Stimulated activated CD8-positive, alpha-beta memory T cell treated with anti-CD3 and anti-CD28 coated beads, Interleukin-7, amount 100 ng/mL, for 1 hour (primary cell): ENCODE measurements at places on chromosomes 16 and 17.

GRCh38 chr17:74458835-74459234 lies 7.6 kb upstream of the CD300A start:
- no peak for DNase-seq

DNA sequence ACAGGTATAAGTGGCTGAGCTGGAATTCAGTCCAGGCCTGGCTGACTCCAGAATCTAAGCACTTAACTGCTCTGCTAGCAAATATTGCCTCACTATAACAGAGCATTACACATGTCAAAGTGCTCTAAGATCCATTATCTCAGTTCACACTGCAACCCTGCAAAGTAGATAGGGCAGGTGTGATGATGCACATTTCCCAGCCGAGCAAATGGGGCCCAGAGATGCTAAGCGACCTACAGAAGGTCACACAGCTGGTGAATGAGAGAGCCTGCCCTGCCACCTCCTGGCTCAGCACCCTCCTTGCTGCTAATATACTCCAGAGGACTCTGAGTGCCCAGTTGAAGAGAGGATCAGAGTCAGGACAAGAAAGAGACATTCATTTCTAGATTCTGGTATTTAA lies 73.6 kb upstream of the CCL1 start:
- DNase-seq: no peak

DNA sequence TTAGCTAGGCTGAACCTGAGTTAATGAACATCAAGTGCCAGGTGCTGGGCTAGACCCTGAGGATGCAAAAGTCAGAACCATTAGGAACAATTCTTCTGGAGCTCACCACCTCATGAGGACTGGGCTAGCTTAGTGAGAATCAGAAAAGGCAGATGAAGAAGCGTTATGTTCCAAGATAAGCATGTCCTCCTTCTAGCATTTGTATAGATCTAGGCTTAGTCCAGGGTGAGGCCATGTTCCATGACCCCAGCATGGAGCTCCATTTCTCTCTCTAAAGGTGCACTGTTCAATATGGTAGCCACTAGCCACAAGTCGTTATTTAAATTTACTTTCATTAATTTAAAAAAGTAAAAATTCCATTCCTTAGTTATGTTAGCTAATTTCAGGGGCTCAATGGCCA lies 365.3 kb upstream of the CCL2 start:
- no peak for DNase-seq

GRCh38 chr16:58678716-58679115 lies 5.9 kb downstream of the SLC38A7 start:
- no peak for DNase-seq
